ENCODE measurements at places on chromosomes 7 and 10. TPM values are rescaled to one million over a fixed set of nuclear protein-coding genes. Genes with fewer than 3 reads are reported as not detected.
A peak's percentile ranks its signal among the peaks of the same experiment; 100 is the strongest.

Gene ZNF511
- 28.1 TPM for polyA plus RNA-seq

GRCh38 chr10:131787961-131788360 lies 112.8 kb upstream of the PPP2R2D start:
- H3K4me3 ChIP-seq = no peak overlapping the region
- DNase-seq = no peak
- H3K4me1 ChIP-seq = no peaks in the 10 kb centered on the region
- H3K36me3 ChIP-seq = no peaks in the 10 kb centered on the region
- no peaks in the 10 kb centered on the region for H3K27me3 ChIP-seq

DNA sequence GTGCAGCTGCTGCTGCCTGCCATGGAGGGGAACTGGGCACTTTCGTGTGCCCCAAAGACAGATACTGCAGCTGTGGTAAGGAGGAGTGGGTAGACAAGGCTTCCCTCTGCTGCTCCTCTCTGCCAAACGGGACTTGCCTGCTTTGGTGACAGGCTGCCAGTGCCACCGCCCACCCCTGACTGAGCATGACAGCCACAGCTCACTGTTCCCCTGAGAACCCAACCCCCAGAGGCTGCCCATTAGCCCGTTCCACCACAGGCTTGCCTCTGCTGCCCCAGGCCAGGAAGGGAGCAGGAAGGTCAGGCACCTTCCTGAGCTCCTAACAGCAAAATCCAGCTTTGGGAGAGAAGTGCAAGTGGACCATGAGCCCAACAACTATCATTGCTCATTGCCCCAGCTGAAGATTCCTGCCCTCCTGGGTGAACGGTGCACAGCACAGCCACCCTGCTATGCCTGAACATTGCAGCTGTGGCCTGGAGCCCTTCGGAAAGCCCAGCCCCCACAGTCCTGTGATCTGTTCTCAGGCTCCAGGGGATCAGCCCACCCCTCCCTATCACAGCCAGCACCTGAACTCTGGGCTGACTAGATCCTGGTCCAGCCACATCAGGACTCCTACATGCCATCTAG lies 58.7 kb upstream of the ANTXRL start:
- H3K27me3 ChIP-seq = no peaks in the 10 kb centered on the region
- no peak overlapping the region for H3K4me3 ChIP-seq
- H3K27ac ChIP-seq = no peak overlapping the region
- H3K36me3 ChIP-seq = no peaks in the 10 kb centered on the region

DNA sequence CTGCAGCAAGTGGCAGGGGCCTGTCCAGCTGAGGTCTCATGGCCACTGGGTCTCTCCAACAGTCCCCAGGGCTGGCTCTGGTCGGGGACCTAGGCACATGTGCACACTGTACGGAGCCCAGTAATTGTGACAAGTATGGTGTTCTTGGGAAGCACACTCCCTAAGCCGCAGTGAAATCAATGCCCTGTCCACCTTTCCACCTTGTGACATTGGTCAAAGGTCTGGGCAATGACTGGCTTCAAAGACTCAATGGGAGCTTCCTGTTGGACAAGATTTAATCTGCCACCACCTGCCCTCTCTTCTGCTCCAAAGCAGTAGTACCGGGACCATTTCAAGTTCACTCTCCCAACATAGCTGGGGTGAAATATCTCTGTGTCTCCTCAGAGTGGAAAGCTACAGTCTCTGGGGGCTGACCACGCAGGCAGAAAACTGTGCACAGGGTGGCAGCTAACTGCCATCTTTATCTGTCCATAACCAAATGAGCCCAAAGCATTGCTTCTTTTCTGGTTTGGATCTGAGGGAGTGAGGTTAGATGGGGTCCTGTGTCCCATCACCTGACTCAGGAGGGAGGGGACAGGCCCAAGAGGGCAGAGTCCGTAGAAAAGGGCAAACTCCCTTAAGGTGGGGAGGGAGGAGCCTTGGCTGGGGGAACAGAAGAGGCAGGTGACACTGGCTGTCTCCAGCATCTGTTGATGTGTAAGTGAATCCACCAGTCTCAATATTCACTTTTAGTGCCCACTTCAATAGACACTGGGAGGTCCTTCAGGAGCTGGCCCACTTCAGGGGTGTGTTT lies 307.7 kb downstream of the TNS3 start:
- DNase-seq = no peak
- H3K4me3 ChIP-seq = no peak overlapping the region
- H3K4me1 ChIP-seq = no peaks in the 10 kb centered on the region

- no peak overlapping the region for H3K27ac ChIP-seq
- DNase-seq = no peak
- H3K36me3 ChIP-seq = no peaks in the 10 kb centered on the region
- H3K4me1 ChIP-seq = peaks cover 9% of the 10 kb centered on the region
- H3K27me3 ChIP-seq = no peaks in the 10 kb centered on the region
Observed at GRCh38 chr10:21520509-21520908, 5.0 kb downstream of the SKIDA1 start.

- no peaks in the 10 kb centered on the region for H3K27me3 ChIP-seq
- H3K4me1 ChIP-seq = peaks cover 5% of the 10 kb centered on the region
- no peaks in the 10 kb centered on the region for H3K36me3 ChIP-seq
- H3K4me3 ChIP-seq = peak overlapping the region; percentile 66
- peak; percentile 25 for DNase-seq
- no peak overlapping the region for H3K27ac ChIP-seq
Observed at GRCh38 chr10:59708816-59709394, 745 bp downstream of the SLC16A9 start.

GRCh38 chr7:116999311-116999710 lies 46.0 kb downstream of the ST7 start:
- no peaks in the 10 kb centered on the region for H3K36me3 ChIP-seq
- H3K4me1 ChIP-seq = no peaks in the 10 kb centered on the region
- no peak overlapping the region for H3K27ac ChIP-seq

All from pancreas (tissue), 10 donors.